Activated T-helper 1 cell treated with anti-CD3 and anti-CD28 coated beads, Interleukin-12 subunit alpha, Interleukin-12 subunit beta, Interleukin-2, Interleukin-4 antibody, amounts not matched to agents 30 ng/mL and 10 ng/mL and 1 ng/mL, durations not matched to agents 14 hours and 24 hours and 36 hours (primary cell): ENCODE measurements at places on chromosomes 1 and 21. TPM values are rescaled to one million over a fixed set of nuclear protein-coding genes. Genes with fewer than 3 reads are reported as not detected.

- no peak for DNase-seq
Measured at GRCh38 chr1:119978018-119978505, 81.7 kb upstream of the ADAM30 start.

DNA sequence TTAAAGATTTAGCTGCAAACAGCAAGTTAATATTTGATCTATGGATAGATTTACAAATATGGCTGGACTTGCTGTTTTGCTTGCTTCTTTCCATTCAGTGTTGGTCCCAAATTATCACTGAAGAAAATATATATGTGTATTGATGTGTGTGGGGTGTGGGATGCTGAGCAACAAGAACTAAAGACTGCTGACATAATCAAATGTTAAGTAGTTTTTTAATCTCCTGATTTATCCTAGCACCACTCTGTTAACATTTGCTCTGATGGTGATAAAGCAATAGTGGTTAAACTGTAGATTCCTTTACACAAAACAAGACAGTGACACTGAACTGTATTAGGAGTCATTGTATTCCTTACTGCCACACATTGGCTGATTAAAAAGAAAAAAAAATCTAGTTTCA, 1023.5 kb upstream of the B3GALT2 start:
- DNase-seq: no peak

DNA sequence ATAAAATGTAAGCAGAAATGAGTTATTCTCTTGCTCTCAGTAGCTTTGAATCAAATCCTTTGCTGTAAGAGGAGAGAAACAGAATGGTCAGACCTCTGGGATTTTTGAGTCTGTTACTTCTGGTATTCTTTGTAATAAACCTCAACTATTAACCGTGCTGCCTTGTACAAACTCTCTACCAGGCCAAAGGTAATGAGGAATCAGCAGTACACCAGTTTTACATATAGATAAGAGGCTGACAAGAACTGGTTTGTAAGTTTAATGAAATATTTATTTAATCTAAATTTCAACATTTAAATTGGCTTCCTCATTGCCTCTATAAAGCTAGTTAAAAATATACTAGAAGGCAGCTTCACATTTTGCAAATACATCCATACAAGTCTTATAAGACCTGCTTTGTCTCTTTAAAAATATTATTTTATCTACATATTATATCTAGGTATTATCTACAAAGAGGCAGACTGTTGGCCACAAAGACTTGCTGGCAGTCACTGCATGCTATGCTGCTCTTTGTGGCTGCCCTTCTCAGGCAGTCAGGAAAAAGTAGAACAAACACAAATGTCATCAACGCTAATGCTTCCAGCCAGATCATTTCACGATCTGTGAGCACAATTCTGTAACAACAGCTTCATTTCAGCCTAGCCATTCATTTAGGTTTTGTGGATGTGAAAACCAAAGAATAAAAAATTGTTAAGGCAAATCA, 173.0 kb downstream of the GABPA start:
- no peak for DNase-seq

- no peak for DNase-seq
Measured at GRCh38 chr1:115183721-115184259, 94.5 kb upstream of the TSPAN2 start.

RGSL1 gene
- not detected in 2 replicates for total RNA-seq

DNA sequence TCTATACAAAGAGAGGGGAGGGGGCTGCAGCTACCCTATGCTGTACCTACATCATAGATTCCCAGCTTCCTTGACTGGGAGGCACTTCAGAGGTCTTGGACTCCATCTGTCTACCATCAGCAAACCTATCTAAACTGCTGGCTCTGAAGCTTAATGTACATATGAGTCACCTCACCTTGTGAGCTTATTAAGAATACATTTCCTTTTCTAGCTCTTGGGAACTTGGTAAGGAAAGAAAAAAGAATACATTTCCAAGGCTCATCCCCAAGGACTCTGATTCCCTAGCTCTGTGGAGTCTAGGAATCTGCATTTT, 50.0 kb upstream of the PRELP start:
- DNase-seq: no peak

DNA sequence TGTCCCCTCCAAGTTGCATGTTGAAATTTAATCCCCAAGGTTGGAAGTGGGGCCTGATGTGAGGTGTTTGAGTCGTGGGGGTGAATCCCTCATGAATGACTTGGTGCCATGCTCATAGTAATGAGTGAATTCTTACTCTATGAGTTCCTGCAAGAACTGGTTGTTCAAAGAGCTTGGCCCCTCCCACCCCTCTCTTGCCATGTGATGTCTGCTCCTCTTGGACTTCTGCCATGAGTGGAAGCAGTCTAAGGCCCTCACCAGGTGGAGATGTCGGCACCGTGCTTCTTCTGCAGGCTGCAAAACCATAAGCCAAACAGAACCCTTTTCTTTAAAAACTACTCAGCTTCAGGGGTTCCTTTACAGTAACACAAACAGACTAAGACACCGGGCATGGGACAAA, 14.3 kb downstream of the G0S2 start:
- no peak for DNase-seq

CNR2 gene
- total RNA-seq: not detected in 2 replicates

GRCh38 chr21:45504021-45504515, 38.2 kb downstream of the SLC19A1 start:
- DNase-seq: no peak

DNA sequence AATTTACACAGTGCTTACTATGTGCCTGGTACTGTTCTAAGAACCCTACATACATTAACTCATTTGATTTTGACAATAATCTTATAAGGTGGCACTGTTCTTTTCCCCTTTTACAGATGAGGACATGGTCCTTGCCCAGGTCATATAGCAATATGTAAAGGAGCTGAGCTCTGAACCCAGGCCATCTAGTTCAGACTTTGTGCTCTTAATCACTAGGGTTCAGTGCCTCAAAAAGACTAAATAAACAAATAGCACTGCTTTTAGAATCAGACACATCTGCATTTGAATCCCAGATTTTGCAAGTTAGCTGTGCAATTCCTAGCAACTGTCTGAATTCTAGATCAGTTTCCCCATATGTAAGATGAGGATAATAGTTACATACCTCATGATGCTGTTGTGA, 8.7 kb upstream of the BCAR3 start:
- no peak for DNase-seq

- DNase-seq: no peak
Measured at GRCh38 chr1:231443363-231443762, 21.3 kb upstream of the EGLN1 start.

GRCh38 chr1:41936107-41936506, 17.4 kb upstream of the HIVEP3 start:
- no peak for DNase-seq

- no peak for DNase-seq
Measured at GRCh38 chr21:44751186-44751798, 39.9 kb upstream of the TSPEAR start.

- DNase-seq: no peak
Measured at GRCh38 chr1:195462646-195463045, 1145.6 kb downstream of the KCNT2 start.

IFI16 gene
- 223 and 232 TPM in 2 replicates for total RNA-seq

GRCh38 chr1:153921803-153922075, 1.0 kb downstream of the GATAD2B start:
- DNase-seq: peak; percentile 6

DNA sequence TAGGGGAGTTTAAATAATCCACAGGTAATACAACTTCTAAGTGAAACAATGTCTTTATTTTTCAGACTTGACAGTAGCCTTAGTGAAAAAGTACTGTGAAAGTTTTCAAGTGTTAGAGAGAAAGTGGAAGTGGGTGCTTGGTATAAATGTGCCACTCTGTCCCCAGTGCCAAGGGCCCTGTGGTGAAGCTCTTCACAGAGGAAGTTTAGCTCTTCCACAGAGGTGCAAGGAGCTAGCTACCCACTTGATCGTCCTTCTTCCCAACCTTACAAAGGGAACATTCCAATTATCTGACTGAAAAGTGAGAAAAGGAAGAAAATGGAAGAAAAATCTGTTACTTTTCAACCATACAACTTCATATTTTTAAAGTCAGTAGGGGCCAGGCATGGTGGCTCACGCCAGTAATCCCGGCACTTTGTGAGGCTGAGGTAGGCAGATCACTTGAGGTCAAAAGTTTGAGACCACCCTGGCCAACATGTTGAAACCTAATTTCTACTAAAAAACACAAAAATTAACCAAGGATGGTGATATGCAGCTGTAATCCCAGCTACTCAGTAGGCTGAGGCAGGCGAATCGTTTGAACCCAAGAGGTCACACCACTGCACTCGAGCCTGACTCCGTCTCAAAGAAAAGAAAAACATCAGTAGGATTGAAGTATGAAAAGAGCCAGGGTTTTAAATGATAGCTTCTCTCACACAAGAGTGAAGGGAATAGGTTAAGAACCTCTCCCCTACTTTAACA, 41.0 kb upstream of the PTPRC start:
- DNase-seq: no peak

DNA sequence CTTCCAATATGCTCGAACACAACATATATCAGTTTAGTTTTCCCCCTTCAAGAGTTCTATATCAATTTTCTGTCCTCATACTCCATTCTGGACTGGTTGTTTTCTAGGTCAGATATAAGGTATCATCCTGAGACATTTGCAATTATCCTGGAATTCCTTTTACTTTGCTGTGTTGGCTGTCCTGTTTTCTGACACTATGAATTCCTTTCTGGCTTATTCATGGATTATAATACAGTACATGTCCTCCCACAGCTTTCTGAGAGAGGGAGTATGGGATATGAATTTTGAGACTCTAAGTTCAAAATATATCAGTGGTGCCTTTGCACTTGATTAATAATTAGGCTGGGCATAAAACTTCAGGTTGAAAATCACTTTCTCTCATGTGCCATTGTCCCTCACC, 11.9 kb downstream of the PHTF1 start:
- no peak for DNase-seq

DNA sequence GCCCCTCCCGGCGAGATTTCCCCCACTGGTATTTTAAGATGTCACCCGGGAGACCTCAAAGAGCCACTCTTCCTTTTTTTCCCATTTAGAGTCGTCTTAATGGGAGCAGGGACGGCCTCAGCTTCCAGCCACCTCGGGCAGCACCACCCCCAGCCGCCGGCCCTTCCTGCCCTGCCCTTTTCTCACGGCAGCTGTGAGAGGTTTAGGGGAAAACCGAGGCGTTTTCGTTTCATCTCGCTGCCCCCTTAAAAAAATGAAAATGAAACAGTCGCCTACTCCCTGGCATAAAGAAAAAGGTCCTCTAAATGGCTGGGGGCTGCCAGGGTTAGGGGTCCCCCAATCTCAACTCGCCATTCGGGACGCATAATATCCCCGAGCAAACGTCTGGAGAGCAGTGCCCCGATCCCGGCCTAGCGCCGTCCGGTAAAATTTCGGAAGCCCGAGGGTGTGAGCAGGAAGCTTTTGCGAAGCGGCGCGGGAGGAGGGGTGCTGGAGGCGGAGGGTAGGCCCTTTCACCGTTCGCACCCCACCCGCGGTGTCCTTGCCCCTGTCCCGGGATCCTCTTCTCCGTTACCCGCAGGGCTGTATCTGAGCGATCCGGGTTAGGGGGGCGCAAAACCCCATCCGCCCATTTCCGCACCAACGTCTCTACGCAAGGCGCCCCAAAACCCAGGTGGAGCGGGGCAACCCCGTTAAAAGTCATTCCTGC, 1.2 kb downstream of the RUNX3 start:
- DNase-seq: peak; percentile 41

RPAP2 gene
- total RNA-seq: 42.0 and 44.8 TPM in 2 replicates

- DNase-seq: no peak
Measured at GRCh38 chr1:196902344-196902743, 14.5 kb downstream of the CFHR4 start.

DNA sequence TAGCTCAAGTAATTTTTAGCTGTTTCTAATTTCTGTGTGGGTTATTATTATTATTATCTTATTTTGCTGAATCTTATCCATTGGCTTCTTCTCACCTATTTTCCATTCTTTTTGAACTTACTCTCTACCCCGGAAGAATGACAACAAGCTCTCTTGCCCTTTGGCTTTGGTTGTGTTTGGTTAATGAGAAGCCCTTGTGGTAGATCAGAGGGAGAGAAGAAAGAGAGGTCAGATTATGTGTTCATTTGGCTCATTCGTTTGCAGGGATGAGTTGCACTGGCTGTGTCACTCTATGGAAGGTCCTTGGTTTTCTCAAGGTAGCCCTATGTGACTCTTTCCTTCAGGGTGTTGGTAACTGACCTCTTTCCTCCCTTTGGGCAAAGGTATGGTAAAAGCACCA, 391.9 kb downstream of the LMO4 start:
- DNase-seq: no peak

DNA sequence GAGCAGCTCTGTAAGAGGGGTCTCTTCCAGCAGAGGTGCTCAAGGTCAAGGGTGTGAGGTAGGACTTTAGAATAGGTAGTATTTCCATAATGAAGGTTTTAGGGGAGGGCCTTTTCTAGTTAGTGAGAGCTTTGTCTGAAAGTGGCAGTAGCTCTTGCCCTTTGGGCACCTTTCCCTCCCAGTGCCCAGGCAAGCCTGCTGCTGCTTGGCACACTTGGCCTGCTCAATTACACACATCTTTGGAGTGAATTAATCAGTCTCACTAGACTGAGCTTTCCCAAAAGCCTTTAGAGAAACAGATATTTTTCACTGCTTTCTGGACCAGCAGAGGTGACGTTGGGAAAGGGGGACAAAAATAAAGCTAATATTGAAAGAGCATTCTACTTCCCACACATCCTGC, 48.0 kb downstream of the MAB21L3 start:
- DNase-seq: no peak

DNA sequence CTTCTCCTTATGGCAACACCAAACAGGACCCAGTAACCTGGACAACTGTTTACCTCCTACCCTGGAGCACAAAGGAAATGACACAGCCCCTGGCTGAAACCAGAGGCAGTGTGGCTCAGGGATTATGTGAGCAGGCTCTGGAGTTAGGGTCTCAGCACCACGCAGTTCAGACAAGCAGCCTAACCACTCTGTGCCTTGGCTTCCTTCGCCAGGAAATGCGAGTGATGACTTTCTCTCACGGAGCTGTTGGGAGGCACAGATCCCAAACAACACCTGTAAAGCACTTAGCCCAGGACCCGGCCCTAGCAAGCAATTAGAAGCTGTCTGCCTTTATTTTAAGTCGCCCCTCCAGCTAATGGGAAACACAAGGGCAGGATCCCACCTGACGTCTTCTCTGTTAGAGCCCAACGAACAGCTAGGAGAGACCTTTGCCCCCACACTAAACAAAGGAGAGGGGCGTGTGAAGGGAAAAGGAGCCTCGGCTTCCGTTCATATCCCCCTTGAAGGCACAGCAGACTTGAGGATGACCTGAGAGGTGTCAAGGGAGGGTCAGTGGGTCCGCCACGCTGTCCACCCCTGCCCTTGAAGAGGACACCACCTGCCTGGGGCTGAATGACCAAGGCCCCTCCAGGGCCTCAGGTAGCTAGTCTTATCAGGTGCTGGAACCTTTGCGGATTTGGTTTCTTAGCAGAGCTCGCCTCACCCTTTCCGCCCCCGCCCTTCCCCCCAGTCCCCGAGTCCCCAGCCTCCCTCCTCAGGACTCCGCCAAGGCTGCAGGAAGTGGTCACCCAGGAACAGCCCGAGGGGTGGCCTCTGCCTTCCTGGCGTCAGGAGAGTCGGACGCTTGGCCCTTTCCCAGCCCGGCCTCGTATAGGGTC, 860 bp downstream of the TMEM63A start:
- peak; percentile 31 for DNase-seq

REN gene
- total RNA-seq: not detected in 2 replicates

GRCh38 chr1:46343351-46343695, 2.7 kb downstream of the NSUN4 start:
- DNase-seq: no peak

GRCh38 chr1:2557482-2558400, 1.6 kb downstream of the TNFRSF14 start:
- no peak for DNase-seq
